ENCODE measurements at places on chromosomes 1 and 21.

DNA sequence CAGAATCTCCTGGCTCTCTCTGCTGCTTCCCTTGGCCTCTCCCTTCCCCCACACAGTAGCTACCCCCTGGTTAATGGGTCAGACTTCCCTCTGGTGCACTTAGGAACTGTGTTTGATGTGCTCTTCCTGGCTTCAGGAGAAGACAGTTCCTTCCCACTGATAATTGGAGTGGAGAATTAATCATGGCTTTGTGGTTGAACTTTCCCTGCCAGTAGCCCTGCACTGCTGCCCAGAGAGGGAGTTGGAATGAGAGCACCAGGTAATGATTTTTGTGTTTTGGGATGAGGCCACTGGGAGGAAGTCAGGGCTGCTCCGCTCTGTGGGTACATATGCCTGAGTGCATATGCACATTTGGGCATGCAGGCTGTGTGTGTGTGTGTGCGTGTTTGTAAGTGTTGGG, 39.7 kb upstream of the PADI2 start:
- DNase-seq, result no peak

DNA sequence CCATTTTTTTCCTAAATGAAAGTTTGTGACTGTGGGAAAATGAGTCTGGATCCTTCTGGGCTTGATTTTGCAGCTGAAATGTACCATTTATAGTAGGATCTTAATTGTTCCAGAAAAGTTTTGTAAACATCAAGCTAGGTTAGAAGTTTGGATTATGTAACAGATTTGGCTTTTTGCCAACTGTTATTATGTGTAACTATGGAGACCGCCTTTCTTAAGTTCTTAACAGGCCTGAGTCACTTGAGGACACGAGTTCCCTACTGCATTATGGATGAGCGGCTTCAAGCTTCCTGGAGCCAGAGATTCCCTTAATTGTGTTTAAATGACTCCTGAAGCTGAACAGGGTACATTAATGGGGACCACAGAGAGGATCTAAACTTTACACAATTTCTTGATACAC, 22.2 kb downstream of the SLC25A33 start:
- peak; percentile 69 for DNase-seq

DNA sequence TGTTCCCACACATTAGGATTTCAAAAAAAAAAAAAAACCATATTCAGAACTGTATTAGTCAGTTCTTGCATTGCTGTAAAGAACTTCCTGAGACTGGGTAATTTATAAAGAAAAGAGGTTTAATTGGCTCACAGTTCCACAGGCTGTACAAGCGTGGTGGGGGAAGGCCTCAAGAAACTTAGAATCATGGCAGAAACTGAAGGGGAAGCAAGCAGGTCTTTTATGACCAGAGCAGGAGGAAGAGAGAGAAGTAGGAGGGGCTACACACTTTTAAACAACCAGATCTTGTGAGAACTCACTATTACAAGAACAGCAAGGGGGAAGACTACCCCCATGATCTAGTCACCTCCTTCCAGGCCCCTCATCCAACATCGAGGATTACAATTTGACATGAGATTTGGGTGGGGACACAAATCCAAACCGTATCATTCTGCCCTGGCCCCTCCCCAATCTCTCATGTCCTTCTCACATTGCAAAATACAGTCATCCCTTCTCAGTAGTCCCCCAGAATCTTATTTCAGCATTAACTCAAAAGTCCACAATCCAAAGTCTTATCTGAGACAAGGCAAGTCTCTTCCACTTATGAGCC, 51.8 kb downstream of the POU2F1 start:
- DNase-seq, result no peak

DNA sequence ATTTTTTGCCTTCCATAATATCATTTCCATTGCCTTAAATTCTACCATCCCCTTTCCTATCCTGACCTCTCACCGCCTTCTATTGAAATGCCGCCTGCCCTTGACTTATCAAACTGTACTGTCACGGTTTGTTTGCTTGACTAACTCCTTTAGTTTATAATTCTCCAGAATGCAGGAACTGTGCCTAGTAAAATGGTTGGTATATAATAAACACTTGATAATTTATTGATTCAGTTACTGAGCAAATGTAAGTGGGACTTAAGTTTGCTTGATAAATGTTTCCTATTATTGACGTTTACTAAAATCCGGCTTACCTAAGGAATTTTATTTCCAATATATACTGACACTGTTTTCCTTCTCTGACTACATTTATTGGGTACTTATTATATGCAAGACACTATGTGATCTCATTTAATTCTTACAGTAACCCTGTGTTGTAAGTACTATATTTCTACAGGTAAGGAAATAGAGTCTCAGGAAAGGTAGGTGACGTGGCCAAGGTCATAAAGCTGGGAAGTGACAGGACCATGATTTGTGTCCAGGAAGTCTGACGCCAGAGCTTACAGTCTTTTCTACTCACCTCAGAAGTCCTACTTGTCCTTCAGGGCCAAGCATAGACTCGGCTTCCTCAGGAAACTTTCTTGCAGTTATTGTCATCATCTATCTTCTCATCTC, 35.7 kb downstream of the DPT start:
- DNase-seq, result peak; percentile 65

DNA sequence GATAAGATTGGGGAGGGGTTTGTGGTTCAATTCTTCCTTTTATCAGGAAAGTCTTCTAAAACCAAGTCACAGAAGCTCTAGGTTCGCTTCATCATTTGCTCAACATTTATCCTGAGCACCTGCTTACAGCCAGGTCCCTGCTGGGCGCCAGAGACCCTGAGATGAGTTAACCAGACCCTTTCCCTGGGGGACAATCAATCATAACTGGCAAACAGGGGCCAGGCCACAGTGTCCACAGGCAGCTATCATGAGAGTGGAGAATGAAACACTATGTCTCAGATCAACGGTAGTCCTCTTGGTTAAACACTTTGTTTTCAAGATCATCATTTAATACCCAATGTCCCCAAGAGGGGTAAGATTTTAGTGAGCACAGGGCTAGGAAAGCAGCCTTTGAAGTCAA, 146.8 kb downstream of the BEND5 start:
- no peak for DNase-seq

GRCh38 chr1:42456754-42457089, 379 bp downstream of the PPCS start:
- peak; percentile 52 for DNase-seq

GRCh38 chr1:14871218-14871970, 272.9 kb downstream of the KAZN start:
- no peak for DNase-seq

DNA sequence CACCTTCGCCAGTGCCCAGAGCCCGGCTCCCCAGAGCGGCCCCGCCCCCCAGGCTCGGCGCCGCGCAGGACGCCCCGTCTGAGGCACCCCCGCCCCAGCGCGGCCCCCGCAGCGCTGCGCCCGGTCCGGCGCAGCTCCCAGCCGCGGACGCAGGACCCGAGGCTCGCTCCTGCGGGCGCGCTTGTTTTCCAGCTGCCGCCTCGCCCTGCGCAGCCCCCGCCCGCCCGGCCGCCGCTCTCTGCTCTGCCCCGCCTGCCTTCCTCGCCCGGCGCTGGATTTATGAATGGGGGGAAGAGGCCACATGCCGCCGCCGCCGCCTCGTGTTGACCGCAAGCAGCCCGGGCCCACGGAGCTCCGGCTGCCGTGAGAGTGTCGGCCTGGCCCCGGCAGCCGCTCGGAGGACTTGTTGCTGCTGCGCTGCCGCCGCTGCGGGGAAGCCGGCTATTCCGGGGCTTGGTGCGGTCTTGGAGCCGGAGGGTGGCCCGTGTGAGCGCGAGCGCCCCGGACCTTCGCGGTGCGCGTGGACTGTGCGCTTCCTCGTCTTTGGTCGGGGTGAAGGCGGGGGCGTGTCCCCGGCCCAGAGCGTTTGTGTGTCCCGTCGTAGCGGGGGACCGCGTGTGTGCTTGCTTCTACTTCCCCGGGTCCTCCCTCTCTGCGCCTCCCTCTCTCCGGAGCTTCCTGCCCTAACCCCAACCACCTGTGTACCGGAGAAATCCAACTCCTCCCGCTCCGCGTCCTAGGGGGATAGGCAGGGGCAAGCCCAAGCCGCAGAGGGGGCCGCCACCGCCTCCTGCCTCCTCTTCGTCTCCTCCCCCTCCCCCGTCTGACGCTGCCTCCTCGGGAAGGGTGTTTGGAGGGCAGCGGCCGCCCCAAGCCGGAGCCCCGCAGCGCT, 736 bp downstream of the KCNC4 start:
- peak; percentile 63 for DNase-seq

DNA sequence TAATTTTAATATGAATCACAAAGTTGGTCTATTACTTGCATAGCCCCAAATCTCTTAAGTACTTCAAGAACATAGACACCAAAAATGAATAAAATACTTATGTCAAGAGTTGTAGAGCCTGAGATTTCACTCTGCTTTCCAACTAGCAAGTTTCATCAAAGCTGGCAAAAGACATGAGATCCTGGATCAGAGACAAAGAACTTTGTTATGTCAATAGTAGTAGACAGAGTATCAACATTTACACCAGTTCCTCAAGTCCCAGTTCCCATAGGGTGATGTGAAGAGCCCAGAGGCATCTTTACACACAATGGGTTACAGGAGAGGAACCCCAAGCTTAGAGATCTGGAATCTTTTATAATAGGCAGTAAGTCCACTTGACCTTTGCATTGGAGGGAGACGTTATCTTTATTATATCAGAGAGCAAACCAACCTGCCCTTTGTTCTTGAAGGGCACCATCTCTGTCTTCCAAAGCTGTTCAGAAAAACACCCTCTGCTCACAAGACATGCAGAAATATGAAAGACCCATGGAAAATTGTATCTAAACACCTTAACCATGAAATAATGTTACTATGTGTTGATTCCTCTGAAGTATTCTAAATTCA, 174.4 kb upstream of the GALNT2 start:
- DNase-seq, result no peak

DNA sequence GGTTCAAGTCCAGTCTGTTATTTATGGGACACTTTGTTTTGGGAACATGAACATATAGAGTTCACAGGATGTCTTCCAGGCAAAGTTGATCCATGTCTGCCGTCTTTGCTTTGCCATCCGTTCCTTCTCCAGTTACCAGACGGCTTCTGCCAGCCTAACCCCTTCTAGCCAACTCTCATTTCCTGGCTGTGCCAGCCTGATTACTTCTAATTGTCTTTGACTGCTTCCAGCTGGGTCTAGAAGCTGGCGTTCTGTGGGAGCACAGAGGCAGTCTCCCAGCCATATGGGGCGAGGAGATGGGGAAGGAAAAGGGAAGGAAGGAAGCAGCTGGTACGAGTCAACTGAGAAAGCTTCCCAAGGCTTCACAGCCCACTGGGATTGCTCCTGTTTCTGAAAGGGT, 3.1 kb upstream of the HUNK start:
- DNase-seq, result no peak

DNA sequence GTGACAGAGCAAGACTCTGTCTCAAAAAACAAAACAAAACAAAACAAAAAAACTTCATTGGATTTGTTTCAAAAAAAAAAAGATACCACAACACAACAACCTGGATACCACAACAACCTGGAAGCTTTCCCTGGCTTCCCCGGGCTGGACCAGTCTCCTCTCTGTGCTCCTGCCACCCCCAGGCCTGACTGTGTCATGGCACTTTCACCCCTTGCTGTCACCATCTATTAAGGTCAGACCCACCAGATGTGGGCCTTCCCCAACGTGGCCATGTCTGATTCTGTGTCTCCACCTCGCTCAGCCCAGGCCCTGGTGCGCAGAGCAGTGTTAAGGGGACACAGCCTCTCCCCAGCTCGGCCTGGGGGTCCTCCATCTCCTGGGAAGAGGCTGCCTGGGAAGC, 28.3 kb upstream of the ACOT11 start:
- DNase-seq, result no peak

DNA sequence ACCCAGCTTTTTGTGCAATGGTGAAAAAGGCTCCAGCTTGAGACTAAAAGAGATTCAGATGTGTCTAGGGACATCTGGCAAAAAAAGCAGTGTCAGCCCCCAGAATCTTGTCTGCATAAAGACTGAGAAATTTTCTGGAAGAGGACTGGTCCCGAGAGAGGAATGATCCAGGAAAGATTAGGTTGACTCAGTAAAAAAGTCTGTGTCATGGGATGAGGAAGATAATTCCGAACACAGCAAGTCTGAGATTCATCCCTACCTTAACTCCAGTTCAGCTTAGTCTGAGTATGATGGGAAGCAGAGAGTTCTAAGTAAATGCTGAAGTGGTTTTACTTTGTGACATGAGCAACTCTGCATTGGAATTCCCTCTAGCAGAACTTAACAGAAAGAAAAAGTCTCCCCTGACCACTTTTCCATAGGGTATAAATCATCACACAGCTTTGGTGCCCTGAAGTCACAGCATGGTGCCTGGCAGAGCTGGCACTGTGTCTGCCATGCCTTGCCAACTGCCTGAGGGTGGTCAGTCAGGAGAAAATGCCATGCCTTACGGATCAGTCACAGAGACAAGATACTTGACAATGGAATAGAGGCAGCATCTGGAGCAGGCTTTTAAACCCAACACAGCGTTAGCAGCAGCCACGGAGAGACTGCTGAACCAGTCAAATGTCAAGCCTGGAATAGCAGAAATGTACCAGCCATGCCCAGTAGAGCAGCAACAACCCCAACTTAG, 153.4 kb downstream of the ZC3H11B start:
- no peak for DNase-seq

DNA sequence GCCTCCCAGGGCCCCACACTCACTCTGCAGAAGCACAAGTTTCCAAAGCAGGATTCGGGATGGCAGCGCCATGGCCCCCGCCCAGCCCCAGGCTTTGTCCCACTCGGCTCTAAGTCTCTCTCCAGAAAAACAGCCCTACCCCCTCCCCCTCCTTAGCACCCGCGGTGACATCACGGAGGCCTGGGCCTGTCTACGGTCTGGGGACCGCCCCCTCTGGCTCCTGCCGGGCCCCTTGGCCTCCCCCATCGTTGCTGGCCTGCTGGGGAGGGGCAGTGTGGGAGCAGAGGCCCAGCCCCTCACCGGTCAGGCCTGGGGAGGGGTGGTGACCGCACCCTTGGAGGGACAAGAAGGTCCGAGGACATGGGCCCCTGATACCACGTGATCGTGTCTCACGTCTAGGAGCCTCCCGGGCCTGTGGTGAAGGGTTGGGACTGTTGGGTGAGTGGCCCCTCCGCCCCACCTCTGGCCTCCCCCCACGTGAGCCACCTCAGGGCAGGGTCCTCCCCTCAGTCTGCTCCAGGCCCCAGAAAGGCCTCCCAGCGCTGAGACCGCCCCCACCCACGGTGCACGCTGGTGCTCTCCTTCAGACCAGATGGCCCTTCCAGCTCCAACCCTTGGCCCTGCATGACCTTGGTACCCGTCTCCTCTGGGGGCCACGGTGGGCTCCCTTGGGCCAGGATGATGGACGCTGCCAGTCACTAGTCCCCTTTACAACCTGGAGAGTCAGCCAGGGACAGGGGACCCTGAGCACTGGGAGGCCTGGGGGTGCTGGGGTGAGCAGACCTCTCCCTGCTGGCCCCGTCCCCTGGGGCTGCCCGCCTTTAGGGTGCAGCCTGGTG, at the start of gene MXRA8:
TSS of gene MXRA8 (minus strand) at position 123 of the 839 bp plus-strand sequence. CDS start at position 72, 51 bp downstream.
- DNase-seq, result peak; percentile 96
